ENCODE measurements at places on chromosomes 7 and 10.

DNA sequence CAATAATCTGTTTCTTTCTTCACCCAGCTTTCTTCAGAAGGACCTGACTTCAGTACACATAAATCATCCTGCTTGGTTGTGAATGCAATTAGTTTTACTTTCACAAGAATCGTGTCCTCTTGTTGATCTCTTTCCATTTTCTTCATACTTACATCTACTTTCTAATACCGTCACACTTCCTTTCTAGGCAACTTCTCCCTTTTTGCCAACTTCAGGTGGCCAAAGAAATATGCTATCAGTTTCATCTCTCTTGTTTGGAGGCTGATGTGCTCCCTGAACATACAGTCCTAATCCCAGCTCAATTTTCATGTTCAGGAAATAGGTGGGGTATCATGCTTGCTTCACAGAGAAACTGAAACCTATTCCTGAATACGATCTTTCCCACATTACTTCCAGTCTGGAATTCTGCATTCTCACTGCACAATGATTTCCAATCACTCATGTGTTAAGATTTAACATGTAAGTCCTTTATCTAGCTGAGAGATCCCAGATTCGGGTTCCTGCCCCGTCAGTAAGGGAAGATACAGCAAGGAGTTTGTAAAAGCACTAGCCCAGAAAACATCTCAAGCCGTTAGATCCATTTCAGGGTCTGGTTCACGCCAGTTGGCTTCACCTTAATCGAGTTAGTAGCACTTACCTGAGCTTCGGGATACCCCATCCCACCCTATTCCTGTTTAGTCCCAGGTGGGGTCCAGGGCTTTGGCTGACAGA lies 994 bp downstream of the SLC25A28 start:
- DNase-seq = no peak

DNA sequence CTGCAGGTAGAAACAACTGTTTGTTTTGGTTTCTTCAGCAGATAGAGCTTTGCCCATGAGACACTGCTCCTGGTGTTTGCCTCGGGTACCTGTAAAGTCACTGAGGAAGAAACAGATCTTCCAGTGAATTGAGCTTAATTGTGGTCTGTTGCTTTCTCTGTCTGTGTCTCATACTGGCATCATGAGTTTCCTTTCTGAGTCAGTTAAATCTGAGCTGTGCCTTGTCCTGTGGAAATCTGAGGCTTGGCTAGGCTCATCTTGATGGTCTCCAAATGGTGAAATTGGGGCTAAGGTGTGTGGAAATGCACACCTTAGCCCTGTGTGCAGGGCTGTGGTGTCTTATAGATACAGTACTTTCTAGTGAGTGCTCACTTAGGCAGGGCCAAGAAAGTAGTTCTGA lies 67.4 kb downstream of the GBF1 start:
- DNase-seq = no peak

GRCh38 chr10:34627331-34627730 lies 187.8 kb downstream of the PARD3 start:
- DNase-seq = no peak

DNA sequence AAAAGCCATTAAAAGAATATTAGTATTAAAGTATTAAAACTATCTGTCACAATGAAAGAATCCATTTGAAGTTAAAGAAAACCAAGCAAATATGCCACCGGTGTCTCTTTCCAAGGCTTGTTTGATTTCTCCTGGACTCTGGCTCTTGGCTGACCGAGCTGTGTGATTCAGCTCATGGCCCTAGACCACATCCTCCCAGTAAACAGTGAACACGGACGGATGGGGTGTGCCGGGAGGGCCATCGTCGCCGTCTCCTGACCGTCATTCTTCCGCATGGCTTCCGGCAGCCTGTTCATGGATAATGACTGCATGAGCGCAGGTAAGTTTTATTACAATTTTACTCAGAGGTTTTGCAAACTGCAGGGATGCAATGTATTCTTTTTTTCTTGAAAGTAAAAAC lies 218.5 kb downstream of the DNAJB6 start:
- DNase-seq = no peak

GRCh38 chr7:17685141-17685540 lies 255.2 kb downstream of the SNX13 start:
- no peak for DNase-seq

- no peak for DNase-seq
Observed at GRCh38 chr10:78260680-78261079, 227.0 kb downstream of the RPS24 start.

- no peak for DNase-seq
Observed at GRCh38 chr7:132116369-132116768, 459.9 kb downstream of the PLXNA4 start.

DNA sequence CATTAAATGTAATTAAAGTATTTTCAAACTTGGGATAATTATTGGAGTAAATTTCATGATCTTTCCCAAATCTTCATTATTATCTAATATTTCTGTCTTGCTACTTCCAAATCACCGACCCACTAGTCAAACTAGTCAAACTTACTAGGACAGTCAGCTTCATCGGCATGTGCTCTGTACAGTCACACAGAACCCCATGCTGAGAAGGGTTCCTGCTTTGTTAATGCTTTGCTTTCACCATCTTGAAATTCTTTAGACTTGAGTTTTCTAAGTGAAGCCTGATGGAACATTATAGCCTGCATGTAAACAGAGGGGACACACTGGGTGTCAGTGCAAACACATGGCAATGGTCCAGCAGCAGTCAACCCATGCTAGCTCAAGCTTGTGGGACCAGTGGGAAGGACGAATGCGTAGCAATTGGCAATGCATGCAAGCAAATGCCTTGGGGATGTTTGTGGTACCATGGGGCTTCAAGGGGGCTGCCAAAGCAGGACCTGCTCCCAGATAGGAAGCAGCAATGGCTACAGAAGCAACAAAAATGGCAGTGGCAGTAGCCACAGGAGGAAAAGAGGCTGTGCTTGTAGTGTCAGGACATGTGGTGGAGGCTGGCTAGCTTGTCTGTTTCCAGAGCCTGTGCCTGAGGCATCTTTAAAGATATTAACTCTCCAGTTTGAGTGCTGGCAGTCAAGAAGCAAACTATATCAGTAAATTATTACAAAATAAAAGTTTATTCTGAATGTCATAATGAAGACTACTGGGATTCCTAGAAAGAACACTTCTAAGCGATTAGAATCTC lies 441.1 kb upstream of the SEMA3D start:
- DNase-seq = no peak

- DNase-seq = no peak
Observed at GRCh38 chr7:19322002-19322401, 176.8 kb upstream of the FERD3L start.

DNA sequence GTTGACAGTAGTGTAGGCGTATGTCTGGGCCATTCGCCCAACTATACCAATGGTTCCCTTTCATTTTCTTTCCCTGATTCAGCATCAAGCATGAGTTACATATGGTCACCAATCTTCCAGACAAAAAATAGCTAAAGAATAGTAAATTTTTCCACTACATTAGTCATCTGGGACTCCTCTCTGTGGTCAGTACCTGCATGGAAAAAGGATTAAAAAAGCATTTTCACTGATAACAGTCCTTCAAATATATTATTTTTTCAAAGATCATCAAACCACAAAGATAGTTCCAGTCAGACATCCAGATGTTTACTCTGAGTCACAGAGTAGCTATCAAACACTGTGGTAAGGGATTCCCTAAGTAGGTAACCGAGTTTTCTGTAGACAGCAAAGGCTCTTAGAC lies 302.6 kb upstream of the SEMA3D start:
- no peak for DNase-seq

- DNase-seq = no peak
Observed at GRCh38 chr7:121505540-121506182, 109.6 kb upstream of the FAM3C start.

DNA sequence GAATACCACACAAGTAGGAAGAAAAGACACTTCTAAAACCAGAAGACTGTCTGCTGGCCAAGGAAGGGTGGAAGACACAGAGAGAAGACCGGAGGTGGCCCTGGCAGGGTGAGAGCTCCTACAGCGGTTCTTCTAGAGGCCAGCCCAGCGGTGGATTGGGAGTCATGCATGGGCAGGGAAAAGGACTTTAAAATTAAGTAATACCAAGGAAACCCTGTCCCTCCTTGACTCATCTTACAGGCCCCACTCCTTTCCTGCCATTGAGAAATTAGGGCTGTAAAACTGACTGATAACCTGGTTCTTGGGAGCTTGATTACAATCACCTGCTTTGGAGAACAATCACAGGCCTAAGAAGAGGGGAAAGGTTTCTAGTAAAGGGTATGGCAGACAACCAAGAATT lies 16.1 kb downstream of the CALML3 start:
- DNase-seq = no peak

DNA sequence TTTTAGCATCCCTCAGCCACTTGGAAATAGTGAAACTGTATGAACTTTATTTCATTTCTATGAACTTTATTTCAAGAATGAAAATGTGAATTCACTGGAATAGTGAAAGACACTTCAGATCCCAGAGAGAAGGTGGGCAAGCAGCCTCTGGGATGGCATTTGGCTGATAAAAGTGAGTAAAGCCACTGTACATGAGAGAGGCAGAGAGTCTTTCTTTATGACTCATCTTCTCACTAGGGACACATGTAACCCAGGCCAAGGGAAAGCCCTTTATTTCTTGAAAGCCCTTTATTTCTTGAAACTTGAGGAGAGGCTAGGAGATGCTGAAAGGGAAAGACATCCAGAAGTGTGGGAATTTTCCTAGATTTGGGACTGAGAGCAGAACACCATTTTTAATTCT lies 148.9 kb upstream of the SMIM30 start:
- DNase-seq = no peak

All from stimulated activated CD4-positive, alpha-beta T cell treated with anti-CD3 and anti-CD28 coated beads, Interleukin-2, amount 100 ng/mL, for 48 hours (primary cell).